Effector CD4-positive, alpha-beta T cell (primary cell): ENCODE measurements at places on chromosomes 2 and 18.

GRCh38 chr2:237724811-237725478 is 73.6 kb upstream of the RBM44 start:
- DNase-seq = no peak

GRCh38 chr2:207143215-207144172 is 22.3 kb downstream of the KLF7 start:
- peak; percentile 34 for DNase-seq

- DNase-seq = no peak
Observed at GRCh38 chr2:177692783-177693269, 300.3 kb downstream of the AGPS start.

- DNase-seq = no peak
Observed at GRCh38 chr2:214706986-214707385, 102.5 kb downstream of the BARD1 start.

GRCh38 chr2:105567996-105568494 is 169.2 kb upstream of the FHL2 start:
- no peak for DNase-seq
